Right lobe of liver (tissue), 6 donors: ENCODE measurements at places on chromosomes 11 and 22. TPM values are rescaled to one million over a fixed set of nuclear protein-coding genes. Genes with fewer than 3 reads are reported as not detected.

DNA sequence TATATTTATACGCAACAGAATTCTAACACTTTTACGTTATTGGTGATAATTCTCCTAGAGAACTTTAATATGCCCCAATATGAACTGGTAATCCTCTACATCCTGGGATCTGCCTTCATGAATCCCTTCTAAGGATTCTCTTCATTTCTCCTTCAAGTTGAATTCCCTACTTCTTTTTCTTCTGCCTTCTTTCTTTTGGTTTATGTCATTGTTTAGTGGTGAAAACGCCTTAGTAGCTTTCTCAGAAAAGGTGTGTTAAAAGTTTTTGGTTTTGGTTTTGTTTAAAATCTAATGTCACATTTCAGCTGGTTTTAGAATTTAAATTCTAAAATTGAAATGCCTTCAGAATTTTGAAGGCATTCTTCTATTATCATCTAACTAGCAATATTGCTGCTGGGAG is 17.7 kb upstream of the RTL6 start:
- no peak overlapping the region for H3K4me3 ChIP-seq
- no peak for DNase-seq
- H3K4me1 ChIP-seq, result no peaks in the 10 kb centered on the region

Gene NRIP3
- total RNA-seq, result 0.84 TPM

Gene OR4A16
- total RNA-seq, result not detected

DNA sequence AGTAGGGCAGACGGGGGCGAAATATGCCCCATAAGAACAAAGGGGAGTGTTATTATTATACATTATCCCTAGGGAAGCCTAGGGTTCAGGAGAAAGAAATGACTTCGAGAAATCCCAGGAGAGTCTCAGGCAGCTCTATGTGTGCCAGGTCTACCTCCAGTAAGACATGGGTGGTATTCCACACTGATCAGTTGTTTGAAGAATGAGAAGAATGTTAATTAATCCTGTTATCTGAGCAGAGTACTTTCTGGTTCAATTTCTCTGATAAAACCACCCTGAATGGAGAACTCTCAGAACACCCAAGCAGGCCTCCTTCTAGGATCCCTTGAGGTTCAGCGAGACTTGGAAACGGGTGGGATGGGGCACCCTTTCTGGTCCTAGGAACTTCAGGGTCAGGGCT is 46.2 kb downstream of the PRR5L start:
- no peaks in the 10 kb centered on the region for H3K4me1 ChIP-seq
- DNase-seq, result no peak
- H3K27ac ChIP-seq, result no peak overlapping the region
- no peaks in the 10 kb centered on the region for H3K27me3 ChIP-seq
- no peaks in the 10 kb centered on the region for H3K36me3 ChIP-seq
- H3K4me3 ChIP-seq, result no peak overlapping the region

Gene TRIM22
- total RNA-seq, result 15.2 TPM

Gene MMP11
- total RNA-seq, result 0.86 TPM

DNA sequence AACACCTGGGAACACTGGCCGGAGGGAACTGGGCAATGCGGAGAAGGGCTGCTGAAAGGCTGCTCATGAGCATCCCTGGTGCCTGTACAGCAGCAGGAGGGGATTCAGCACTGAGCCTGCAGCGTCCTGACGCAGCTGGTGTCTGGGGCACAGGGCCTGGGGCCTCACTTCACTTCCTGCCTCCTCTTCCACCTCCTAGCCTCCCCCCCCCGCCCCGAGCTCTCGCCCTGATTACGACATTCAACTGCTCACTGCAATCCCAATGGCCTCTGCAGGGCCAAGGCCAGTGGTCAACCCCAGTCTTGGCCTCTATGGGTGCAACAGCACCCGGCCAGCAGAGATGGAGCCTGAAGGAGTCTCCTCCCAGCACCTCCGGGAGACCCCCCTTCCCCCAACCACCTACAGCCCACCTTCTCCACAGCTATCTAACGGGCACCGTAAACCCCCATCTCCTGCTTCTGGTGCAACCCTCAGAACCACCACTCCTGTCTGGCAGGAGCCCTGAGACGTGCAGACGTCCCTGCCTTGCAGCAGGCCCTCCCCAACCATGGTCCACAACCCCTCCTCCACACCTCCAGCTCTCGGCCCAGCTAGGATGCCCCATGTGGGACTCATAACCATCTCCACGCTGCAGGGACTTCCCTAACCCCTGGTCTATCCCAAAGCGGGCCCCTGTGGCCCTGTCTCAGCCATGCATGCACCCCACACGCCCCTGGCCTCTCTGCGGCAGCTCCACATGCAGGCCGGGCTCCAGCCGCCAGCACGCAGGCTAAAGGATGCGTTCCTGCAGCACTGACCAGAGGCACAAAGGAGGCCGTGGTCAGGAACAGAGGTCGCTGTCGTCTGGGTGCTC is 38.2 kb downstream of the BRD1 start:
- peaks cover 36% of the 10 kb centered on the region for H3K36me3 ChIP-seq
- DNase-seq, result no peak
- no peaks in the 10 kb centered on the region for H3K4me1 ChIP-seq

Gene GALNT18
- total RNA-seq, result 3.7 TPM

DNA sequence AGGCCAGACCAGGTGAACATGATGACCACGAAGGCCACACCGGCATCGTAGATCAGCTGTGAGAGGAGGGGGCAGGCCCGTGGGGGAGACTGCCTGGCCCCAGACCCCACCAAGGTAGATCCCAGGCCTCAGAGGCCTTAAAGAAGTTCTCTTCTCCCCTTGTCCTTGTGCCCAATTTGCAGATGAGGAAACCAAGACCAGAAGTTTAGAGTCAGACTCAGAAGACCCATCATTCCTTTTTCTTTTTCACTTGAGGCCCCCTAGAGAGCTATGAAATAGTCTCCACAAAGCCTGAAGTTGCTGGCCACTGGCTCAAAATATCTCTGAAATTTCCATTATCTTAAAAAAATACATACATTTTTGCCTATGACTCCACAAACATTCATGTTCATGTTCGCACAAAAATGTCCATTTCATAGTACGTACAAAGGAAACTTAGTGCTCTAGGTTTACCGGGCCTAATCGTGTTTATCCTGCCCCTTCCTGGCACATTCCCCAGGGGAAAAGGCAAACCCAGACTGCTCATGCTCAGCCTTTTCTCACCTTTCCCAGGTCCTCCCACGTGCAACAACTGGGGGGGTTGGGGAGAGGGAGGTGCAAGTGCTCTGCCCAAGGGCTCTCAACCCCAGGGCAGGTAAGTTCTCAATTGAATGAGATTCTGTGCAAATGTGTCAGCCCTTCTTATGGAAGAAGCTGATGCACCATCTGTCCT is 19.2 kb downstream of the SLC43A1 start:
- H3K4me1 ChIP-seq, result peaks cover 7% of the 10 kb centered on the region
- no peaks in the 10 kb centered on the region for H3K36me3 ChIP-seq
- H3K27ac ChIP-seq, result no peak overlapping the region
- no peak overlapping the region for H3K4me3 ChIP-seq

Gene UBQLNL
- total RNA-seq, result 0.11 TPM

- DNase-seq, result no peak
- H3K27ac ChIP-seq, result no peak overlapping the region
- no peaks in the 10 kb centered on the region for H3K36me3 ChIP-seq
- H3K27me3 ChIP-seq, result no peaks in the 10 kb centered on the region
Observed at GRCh38 chr11:130478204-130478701, 29.8 kb downstream of the ADAMTS15 start.

Gene ZNF70
- total RNA-seq, result 0.83 TPM

DNA sequence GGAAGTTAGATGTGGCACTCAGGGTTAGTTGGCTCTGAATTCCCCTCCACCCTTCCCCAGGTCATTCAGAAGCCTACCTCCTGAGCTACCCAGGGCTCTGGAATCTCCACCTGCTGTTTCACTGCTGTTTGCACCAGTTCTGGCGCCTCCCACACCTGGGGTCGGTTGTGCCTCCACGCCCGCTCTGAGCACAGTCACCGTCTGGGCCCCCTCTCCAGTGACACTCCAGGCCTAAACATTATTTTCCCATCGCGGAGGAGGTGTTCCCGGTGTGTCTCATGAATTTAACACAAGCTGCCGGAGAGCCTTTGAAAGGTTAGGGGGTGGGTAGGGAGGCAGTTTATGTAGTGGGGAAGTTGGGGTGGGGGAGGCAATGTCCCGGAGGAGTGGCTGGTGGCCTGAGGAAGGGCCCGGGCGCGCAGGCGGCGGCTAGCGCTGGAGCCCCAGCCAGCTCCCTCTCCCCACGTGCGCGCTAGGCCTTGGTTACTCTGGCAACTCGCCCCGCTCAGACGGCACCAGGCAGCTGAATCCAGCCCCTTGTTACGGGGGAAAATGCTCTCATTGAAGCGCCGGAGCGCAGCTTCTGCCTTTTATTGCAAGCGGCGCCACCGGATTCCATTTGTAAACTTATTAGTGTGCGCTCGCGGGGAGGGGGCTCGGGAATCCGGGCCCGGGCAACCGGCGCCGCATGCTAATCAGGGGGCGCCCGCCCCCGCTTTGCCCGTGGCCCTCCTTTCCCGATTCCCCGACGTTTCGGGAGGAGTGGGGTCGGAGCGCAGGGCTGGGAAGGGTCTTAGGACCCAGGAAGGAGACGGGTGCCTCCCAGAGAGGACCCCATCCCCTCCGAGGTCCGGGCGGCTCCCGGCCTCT is 52.4 kb downstream of the GRIK4 start:
- peaks cover 7% of the 10 kb centered on the region for H3K27me3 ChIP-seq
- H3K4me3 ChIP-seq, result no peak overlapping the region
- no peaks in the 10 kb centered on the region for H3K36me3 ChIP-seq
- no peak for DNase-seq
- peaks cover 9% of the 10 kb centered on the region for H3K4me1 ChIP-seq

- H3K36me3 ChIP-seq, result no peaks in the 10 kb centered on the region
- H3K4me3 ChIP-seq, result no peak overlapping the region
- no peaks in the 10 kb centered on the region for H3K27me3 ChIP-seq
- peaks cover 6% of the 10 kb centered on the region for H3K4me1 ChIP-seq
- DNase-seq, result no peak
- H3K27ac ChIP-seq, result no peak overlapping the region
Observed at GRCh38 chr11:96103102-96103501, 179.2 kb upstream of the MTMR2 start.

Gene APOL5
- total RNA-seq, result not detected

Gene MOGAT2
- total RNA-seq, result 164 TPM

DNA sequence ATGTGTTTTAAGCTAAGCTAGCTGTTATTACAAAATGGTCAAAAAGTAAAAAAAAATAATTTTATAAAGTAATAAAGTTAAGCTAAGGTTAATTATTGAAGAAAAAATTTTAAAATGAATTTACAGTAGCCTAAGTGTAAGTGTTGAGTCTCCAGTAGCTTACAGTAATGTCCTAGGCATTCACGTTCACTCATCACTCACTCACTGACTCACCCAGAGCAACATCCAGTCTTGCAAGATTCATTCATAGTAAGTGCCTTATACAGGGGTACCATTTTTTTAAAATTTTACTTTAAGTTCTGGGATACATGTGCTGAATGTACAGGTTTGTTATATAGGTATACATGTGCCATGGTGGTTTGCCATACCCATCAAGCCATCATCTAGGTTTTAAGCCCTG is 11.6 kb upstream of the OOSP4B start:
- H3K27me3 ChIP-seq, result no peaks in the 10 kb centered on the region
- H3K27ac ChIP-seq, result no peak overlapping the region
- no peaks in the 10 kb centered on the region for H3K36me3 ChIP-seq
- no peak overlapping the region for H3K4me3 ChIP-seq

Gene PLA2G3
- total RNA-seq, result not detected

Gene APOBEC3F
- total RNA-seq, result 6.6 TPM

DNA sequence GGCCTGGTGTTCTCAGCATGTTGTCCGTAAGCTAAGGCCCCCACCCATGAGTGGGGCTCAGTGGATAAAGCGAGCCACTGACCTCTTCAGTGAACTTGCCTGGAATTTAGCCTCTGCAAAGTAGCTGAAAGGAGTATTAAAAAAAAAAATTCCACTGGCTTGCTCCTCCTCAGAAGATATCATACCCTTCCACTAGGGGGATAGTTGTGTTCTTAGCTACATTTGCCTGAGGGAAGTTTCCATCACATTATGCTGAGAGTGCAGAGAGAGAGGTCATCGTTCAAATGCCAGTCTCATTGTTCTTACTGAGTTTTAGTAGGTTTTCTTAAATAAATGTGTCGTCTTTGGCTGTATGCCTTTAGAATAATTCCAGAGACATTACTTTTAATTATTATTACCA is 879.7 kb downstream of the JRKL start:
- H3K27ac ChIP-seq, result no peak overlapping the region
- H3K36me3 ChIP-seq, result no peaks in the 10 kb centered on the region
- no peaks in the 10 kb centered on the region for H3K4me1 ChIP-seq
- H3K4me3 ChIP-seq, result no peak overlapping the region
- H3K27me3 ChIP-seq, result no peaks in the 10 kb centered on the region

DNA sequence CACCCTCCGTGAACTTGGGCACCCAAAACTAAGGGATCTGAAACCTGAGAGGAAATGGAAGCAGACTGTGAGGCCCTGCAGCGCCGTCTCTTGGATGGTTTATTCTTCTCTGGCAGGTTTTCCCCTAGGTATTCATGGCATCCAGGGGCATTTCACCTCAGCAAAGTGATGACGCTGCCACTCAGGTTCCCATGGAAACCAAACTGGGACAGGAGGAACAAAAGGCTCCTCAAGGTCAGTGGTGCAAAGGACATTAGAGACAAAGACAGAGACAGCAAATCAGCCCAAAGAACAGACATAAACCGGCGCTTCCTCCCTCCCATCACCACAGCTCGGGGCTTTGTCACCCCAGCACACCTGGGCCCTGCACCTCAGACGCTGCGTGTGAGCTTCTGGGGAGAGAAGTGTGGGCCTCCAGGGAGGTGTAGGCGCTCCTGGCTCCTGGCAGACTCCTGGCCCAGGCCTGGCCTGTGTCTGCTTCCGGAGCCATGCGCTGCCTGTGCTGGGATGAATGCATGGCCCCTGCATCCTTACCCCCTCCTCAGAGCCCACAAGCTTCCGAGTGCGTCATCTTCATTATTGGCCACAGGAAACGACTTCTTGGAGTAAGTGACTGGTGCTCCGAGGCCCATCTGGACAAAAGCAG is 5.9 kb downstream of the TP53AIP1 start:
- DNase-seq, result no peak
- H3K27ac ChIP-seq, result no peak overlapping the region
- H3K36me3 ChIP-seq, result no peaks in the 10 kb centered on the region
- no peaks in the 10 kb centered on the region for H3K27me3 ChIP-seq
- H3K4me3 ChIP-seq, result no peak overlapping the region

- DNase-seq, result no peak
- no peaks in the 10 kb centered on the region for H3K4me1 ChIP-seq
- H3K36me3 ChIP-seq, result no peaks in the 10 kb centered on the region
- H3K4me3 ChIP-seq, result no peak overlapping the region
- no peak overlapping the region for H3K27ac ChIP-seq
- H3K27me3 ChIP-seq, result no peaks in the 10 kb centered on the region
Observed at GRCh38 chr11:4480577-4481239, 1.7 kb upstream of the OR52K1 start.

GRCh38 chr11:125192183-125192582 is 27.6 kb downstream of the PKNOX2 start:
- no peaks in the 10 kb centered on the region for H3K4me1 ChIP-seq
- H3K36me3 ChIP-seq, result no peaks in the 10 kb centered on the region
- no peak overlapping the region for H3K4me3 ChIP-seq
- no peaks in the 10 kb centered on the region for H3K27me3 ChIP-seq
- H3K27ac ChIP-seq, result no peak overlapping the region
- no peak for DNase-seq
